DMS79 treated with DMSO at 0.1 percent for 48 hours (cell line): ENCODE measurements at places on chromosomes 2 and 18.

DNA sequence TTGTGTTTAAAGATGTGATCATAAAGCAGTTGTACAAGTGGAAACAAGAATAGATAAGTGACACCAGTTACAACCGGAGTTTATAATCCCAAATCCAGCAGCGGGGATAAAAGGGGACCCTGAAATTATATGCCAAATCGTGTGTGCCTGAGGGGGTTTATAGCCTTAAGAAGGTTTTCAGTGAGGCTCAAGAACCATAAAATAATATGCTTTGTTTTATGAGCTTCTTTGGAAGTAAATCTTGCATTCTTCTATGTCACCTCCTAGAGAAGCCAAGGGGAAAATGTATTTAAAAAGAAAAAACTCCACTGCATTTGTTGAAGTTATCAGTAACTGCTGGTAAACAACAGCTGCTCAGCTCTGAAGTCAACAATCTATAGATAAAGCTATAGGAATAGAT, 25.8 kb upstream of the MAP3K20 start:
- no peak for DNase-seq

- DNase-seq: no peak
These were observed 19.5 kb downstream of the CHST10 start for GRCh38 chr2:100397976-100398375.

- DNase-seq: no peak
These were observed 40.8 kb downstream of the AGPS start for GRCh38 chr2:177433402-177433801.

- no peak for DNase-seq
These were observed 57.6 kb downstream of the TTC21B start for GRCh38 chr2:165895974-165896373.

DNA sequence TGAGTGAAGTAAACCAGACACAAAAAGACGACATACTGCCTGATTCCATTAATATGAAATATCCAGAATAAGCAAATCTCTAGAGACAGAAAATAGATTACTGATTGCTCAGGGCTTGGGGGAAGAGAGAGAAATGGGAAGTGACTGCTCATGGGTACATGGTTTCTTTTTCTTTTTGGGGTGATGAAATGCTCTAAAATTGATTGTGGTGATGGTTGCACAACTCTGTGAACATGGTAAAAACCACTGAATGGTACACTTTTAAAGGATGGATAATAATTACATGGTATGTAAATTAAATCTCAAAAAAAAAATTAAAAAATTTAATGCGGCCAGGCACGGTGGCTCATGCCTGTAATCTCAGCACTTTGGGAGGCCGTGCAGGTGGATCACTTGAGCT, 39.3 kb downstream of the RPL31 start:
- no peak for DNase-seq

DNA sequence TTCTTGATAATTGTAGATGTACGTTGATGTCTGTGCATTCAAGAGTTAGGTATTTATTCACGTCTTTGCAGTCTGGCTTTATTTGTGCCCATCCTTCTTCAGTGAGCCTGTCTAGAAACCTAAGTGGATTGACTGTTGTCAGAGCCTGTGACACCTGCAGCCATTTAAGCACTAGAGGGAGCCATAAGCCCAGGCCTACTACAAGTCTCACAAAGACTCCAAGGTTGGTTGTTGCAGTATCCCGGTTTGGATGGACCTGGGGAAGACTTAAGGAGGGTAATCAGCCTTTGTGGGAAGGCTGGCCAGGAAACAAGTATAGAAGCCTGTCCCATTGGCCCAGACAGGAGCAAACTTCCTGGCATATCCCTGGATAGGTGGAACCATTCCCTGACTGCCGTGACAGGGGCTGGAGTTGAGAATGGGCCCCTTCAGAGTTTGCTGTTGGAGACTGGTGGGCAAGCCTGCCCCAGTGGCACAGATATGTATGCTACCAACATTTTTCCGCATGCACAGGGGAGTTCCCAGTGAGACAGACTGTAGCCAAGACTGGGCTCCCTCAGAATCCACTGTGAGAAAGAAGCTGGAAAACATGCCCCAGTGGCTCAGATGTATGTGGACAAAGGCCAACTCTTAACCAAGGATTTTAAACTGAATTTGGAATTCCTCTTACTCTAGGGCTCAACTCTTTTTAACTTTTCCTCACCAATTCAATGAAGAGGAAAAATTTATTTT, 9.3 kb upstream of the LRRC30 start:
- peak; percentile 19 for DNase-seq

- no peak for DNase-seq
These were observed 61.8 kb downstream of the C2orf76 start for GRCh38 chr2:119304847-119305246.

- DNase-seq: no peak
These were observed 181.6 kb downstream of the LOXHD1 start for GRCh38 chr18:46475390-46475752.

DNA sequence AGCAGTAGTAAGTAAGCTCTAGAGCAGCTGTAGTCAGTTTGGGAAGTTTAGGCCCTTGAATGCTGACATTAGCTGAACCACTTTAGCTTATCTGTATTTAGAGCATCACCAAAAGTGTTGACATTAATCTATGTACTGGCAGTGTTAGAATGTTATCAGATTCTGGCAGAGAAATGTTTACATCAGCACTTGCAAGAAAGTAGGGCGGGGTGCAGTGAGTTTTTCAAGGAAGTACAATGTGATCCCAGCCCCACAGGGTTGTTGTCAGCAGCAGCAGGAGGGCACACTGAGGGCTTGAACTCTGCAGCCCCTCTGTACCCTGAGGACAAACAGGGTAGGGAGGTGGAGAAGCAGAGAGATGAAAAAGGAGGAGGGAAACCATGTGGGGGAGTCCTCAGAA, 35.5 kb upstream of the RMP24 start:
- DNase-seq: no peak

GRCh38 chr2:226694586-226695284, 104.9 kb downstream of the IRS1 start:
- DNase-seq: no peak

GRCh38 chr2:105380432-105381100, 18.3 kb downstream of the FHL2 start:
- no peak for DNase-seq

DNA sequence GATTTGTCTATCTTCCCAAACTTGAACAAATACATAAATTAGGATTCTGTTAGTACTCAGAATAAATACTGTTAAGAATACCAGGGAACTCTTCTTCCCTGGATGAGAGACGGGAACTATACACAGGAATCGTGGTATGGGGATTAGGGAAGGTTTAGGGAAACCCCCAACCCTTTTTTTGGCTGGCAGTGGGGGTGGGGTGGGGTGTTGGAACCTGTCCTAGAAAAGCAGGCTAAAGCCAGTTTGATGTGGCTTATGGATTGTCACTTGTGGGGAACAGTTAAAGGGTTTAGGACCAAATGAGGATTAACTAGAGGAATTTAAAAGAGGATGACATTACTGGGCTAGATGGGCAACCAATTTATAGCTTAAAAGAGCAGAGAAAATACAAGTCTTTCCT, 1.8 kb downstream of the SLC4A10 start:
- no peak for DNase-seq

DNA sequence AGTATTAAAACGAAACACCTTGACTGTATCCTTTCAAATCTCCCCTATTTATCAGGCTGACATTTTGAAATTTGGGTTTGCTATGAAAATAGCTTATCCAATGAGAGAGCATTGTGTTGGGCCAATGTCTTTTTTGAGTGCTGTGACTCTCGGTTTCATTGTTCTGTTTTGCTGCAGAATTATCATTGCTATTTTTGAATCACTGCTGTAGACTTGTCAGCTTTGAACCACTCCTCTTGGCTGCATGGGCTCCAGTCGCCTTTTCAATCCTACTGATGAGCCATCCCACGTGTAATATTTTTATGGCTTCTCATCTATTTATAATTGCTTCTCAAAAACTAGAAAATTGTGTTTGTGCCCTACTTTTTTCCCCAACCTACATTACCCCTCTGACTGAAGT, 322.8 kb downstream of the LNPK start:
- no peak for DNase-seq
